Upper lobe of right lung (tissue), 1 donor: ENCODE measurements at places on chromosomes 1 and 21. TPM values are rescaled to one million over a fixed set of nuclear protein-coding genes. Genes with fewer than 3 reads are reported as not detected.

ARHGEF16 gene
- total RNA-seq, result 12.2 TPM

DNA sequence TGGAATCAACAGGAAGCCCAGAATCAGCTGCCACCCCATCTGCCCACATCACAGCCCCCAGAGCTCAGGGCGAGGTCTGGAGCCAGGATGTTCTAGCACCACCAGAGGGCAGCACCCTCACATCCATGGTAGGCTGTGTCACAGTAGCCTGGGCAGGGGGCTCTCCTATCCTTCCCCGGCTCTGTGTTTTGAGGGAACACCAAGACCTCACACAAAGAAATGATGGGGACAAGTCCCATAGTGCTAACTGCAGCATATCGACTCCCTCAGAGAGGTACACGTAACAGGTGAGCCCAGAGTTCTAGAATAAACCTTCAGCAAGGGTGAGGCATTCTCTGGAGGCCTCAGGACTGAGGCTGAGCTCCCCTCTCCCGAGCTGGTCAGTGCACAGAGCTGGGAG, 2.3 kb upstream of the KCNC4 start:
- peak; percentile 80 for DNase-seq

DNA sequence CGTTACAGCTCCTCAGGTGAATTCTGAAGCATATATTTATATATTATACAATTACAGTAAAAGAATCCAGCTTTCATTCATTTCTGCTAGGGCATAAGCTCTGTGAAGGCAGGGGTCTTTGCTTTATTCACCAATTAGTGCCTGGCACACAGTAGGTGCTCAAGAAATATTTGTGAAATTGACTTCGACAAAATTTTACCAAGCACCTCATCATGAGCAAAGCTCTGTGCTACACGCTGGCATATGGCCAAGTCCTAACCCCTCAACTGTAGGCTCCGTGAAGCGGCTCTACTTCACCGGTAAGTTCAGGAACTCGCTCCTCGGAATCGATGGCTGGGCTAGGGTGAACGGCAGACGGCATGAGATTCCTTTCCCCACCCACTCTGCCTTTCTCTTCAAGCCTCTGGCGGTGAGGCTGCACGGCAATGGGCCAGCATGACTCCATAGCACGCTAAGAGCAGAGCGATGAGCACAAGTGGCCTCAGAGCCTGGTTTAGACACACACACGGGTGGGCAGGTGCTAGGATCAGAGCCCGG, 8.7 kb downstream of the C1orf174 start:
- no peak for DNase-seq

DNA sequence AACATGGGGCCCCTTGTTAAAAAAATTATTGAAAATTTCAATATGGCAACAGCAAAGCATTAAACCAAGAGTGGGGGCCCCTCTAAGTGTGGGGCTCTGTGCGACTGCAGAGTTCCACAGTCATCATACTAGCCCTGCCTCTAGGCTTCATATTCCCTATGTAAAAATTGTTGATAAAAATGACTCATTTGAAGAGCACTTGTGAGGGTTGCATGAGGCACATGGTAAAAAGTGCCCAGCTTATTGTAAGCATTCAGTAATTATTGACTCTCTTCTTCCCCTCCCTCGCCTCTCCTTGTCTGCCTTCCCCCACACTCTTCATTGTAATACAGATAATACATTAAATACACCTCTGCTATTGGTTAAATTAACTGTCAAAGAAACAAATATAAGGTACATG, 86.7 kb upstream of the PTBP2 start:
- DNase-seq, result no peak

GRCh38 chr1:222592171-222592570, 2.4 kb upstream of the TAF1A start:
- no peak for DNase-seq

BRINP3 gene
- total RNA-seq, result 1.2 TPM
